Activated CD4-positive, alpha-beta T cell treated with anti-CD3 and anti-CD28 coated beads for 24 hours (primary cell): ENCODE measurements at places on chromosomes 4 and X.

DNA sequence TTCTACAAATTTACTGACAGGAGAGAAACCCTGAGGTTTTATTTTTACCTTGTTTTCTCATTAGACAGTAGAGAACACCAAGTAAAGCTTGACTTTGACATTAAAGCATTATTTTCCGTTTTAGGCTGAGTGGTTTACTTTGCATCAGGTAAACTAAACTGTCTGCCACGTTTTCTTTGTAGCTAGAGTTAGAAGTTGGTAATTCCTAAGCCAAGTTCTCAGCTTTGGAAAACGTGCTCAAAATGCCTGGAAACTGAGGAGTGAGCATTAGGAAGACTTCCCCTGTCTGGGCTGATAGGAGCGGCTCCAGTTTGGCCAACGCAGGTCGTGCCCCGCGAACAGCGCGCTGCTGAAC lies 819 bp downstream of the PDLIM3 start:
- DNase-seq, result no peak

DNA sequence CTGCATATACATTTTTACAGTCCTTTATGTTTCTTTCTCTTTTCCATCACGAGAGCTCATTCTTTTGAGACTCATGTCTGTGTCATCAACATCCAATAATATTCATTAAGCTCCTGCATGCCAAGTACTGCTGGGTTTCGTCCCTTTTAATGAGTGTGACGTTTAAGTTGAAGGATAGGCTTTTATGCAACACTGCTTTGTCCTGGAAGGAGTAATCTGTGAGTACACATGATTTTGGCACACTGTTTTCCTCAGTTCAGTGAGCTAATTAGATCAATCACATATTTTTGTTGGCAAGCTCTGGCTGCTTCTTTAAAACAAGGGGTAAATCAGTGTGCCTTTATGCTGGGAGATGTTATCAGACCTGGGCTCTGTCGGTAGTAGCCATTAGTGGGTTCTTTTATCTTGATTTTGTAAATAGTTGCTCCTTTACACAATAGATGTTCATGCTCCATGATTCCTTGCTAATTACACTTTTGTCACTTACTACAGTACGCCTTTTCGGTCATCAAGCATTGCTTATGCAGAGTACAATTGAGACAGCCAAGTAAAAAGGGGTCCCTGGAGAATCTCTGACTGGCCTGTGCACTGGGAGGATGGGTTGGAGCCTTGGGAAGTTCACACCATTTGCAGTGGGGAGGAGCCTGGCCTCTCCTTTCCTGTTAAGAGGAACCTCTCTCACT lies 132.6 kb downstream of the FHIP1A start:
- no peak for DNase-seq

DNA sequence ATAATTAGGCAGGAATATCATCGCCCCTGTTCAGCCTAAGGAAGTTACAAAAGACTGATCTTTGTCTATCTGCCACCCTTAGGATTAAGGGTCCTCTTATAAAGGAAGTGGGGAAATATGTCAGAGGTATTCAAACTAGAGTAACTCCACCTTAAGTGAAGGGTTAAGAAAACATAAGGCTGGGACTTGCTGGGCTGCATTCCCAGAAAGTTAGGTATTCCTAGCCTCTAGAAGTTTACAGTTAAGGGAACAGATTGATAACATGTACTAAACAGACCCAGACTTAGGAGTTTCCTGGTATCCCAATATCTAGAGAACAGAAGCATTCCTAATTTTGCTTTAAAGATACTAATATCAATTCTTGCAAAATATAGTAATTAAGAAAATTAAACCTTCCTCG lies 6.0 kb downstream of the CXCL2 start:
- no peak for DNase-seq

DNA sequence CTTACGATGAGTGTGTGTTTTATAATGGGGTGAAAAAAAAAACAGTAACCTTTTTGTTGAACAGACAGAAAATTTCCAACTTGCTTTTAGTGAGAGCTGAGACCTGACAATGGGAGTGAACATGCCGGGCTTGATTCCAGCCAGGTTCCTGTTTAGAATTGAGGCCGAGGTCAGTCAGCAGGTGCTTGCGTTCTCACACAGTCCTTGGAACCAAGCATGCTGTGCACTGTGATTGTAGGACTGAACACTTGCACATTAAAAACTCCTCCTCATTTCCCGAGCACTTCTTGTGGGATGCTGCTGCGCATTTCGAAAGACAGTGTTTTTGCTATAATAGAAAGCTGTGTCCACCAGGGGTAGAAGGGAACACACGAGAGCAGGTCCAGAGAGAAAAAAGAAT lies 51.8 kb downstream of the TMEM131L start:
- DNase-seq, result no peak

- no peak for DNase-seq
These were observed 6.6 kb downstream of the IBSP start for GRCh38 chr4:87805971-87806370.

- no peak for DNase-seq
These were observed 27.0 kb upstream of the MCF2 start for GRCh38 chrX:139734996-139735395.

GRCh38 chr4:8938623-8939022 lies 67.0 kb upstream of the HMX1 start:
- no peak for DNase-seq

DNA sequence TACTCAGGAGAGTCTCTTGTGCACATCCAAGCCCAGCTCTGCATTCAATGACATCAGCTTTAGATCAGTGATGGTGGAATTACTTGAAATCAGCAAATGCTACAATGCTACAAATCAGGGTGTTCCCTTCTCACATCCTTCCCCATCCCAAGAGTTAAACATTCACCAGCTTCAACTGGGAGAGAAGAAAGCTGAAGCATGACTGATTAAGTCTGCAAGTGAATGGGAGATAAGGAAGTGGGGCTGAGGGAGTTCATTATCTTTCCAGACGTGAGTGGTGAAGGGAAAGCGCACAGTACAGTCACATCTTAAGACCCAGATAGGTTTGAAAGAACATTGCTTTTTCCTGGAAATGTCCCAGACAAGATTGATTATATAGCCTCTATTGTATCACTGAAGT lies 26.2 kb upstream of the MAP9 start:
- DNase-seq, result no peak

- DNase-seq, result peak; percentile 80
These were observed 531 bp downstream of the HCFC1 start for GRCh38 chrX:153971124-153971449.

DNA sequence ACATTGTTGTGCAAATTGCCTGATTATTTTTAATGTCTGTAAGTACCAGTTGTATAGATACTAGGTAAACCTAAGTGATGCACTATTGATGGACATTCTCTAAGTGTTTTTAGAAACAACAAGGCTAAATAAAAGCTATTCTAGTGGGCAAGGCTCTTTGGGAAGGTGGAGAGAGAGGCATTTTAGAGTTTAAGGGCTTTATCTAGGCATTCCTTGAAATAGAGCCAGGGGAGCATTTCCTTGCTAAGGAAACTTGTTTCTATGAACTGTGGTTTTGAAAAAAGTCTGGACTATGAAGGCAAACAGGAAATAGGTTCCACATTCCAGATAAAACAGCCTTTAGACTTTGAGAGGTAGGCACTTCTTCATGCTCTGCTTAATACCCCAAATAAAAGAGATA lies 23.8 kb downstream of the BMX start:
- no peak for DNase-seq

DNA sequence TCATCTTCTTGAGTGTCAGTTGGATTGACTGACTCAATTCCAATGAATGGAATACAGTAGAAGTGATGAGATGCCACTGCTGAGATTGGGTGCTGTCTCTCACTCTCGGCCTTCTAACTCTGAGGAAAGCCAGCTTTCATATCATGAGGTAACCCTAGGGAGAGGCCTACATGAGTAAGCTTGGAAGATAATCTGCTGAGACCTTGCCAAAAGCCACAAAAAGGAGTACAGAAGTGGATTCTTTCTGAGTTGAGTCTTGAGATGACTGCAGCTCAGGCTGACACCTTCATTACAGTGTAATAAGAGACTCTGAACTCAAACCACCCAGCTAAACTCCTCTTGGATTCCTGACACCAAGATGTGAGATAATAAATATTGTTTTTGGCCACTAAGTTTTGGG lies 537.4 kb upstream of the MAGEB18 start:
- no peak for DNase-seq

DNA sequence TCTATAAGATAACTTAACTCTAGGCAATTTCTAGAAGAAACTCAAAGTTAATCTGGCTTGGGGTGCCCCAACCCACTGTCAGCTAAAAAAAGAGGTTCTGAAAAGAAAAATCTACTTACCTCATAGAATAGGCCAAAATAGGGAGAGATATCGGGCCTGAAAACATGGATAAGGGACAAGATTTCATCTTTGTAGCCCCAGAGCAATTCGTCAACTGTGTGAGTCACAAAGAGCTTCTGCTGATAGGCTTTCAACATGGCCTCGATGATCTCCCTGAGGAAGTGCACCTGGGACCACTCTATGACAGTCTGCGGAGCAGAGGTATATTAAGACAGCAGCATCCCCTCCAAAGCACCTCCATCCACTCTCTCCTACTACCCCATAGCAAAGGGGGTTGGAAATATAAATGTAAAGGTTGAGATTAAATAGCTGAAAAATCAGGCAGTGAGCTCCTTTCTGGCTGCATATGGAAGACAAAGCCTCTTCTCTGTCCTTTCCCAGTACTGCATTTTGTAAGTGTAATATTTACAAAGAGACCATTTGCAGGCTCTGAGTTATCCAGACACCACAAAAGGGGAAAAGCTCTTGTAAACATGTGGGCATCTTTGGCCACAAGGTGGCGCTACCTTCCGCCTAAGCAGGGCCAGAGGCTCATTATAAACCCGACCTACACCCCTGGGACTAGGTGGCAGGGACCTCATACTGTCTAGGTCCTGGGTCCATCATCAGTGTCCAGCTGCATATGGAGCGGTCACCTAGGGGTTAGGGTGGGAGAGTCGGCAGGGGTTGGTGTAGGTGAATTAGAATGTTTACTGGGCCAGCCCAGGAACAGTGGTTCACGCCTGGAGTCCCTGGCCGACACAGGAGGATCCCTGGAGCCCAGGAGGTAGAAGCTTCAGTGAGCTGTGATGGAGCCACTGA lies 31.5 kb upstream of the NUP54 start:
- peak; percentile 79 for DNase-seq

DNA sequence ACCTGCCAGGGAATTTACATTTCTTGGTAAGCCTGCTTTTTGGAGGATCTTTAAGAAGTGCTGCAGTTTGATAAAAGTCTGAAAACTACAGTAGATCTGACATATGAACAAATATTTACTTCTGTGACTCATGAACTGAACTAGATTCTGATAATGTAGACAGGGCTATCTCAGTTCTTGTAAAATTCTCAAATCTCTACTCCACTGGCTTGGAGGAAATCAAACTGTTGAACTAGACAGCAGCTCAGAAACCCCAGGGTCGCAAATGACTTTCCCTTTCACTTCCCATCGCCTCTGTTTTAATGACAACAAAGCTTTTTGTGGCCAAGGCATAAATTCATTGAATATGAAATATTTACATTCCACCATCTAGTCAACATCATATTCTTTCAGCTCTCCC lies 15.4 kb upstream of the OCIAD1 start:
- DNase-seq, result no peak

GRCh38 chrX:136209016-136209738 lies 42.0 kb downstream of the MAP7D3 start:
- DNase-seq, result no peak

DNA sequence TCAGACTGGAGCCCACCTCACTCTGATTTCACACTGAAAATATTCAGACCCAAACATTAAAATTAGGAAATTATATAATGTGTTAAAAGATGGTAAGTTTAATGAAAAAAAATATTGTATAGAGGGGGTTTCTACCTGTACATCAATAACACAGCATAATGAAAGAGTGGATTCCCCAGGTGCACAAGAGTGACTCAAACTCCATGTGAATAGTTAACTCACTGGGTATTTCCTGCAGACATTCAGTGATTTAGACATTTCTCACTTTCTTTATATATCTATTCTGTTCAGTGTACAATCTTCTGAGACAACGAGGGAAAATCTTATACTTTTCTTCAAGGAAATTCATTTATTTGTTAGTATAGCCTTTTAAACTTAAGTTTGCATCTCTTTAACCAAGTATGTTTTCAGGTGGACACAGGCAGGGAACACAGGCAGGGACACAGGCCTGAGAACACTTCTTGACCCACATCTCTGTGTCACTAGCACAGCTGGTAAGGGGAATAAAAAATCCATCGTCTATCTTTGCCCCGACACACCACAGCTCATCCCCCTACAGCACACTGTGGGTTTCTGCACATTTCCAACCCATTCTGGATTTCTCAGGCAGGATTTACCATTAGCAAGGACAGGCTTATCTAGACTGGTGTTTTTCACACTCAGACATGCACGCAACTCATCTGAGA lies 525.5 kb upstream of the BOD1L1 start:
- DNase-seq, result no peak

GRCh38 chr4:121093261-121093660 lies 20.9 kb upstream of the NDNF start:
- no peak for DNase-seq

- DNase-seq, result no peak
These were observed 14.2 kb upstream of the MID1 start for GRCh38 chrX:10634392-10635161.

DNA sequence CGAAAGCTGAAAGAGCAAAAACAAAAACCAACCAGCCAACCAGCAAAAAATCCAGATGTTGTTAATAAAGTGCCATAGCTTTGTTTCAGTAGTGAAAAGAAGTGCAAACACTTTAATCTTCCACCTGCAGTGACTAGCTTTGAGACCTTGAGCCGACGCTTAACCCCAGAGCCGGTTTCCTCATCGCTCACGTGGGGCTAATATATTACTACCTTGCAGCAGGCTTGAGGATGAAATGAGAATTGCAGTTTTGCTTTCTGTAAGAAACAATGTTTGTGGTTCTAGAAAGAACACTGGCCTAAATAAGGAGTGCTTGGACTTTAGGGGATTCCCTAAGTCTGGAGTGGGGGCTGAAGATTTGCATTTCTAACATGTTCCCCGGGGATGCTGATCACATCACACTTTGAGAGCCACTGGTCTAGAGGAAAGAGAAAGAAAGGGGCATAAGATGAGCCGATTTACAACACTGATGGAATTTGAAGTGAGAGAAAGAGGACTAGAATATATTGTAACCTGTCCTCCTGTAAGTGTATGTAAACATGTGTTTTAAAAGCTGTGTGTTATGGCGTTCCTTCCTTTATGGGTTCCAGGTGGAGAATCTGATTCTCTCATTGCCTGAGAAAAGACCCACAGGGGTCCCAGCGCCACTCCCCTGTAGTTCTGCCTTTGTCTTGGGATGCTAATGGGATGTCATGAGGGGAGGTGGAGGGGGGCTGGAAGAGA lies 1.4 kb downstream of the FGF2 start:
- peak; percentile 12 for DNase-seq

- no peak for DNase-seq
These were observed 18.4 kb downstream of the C4orf17 start for GRCh38 chr4:99529228-99529627.

GRCh38 chr4:132344924-132345828 lies 803.9 kb upstream of the PCDH10 start:
- no peak for DNase-seq

GRCh38 chr4:81638698-81639097 lies 167.0 kb upstream of the RASGEF1B start:
- no peak for DNase-seq

GRCh38 chr4:123113155-123113554 lies 190.8 kb upstream of the NUDT6 start:
- no peak for DNase-seq
